ENCODE measurements at places on chromosomes 4 and X.

- DNase-seq = no peak
These were observed 141.4 kb downstream of the PTTG2 start for GRCh38 chr4:38101563-38101962.

DNA sequence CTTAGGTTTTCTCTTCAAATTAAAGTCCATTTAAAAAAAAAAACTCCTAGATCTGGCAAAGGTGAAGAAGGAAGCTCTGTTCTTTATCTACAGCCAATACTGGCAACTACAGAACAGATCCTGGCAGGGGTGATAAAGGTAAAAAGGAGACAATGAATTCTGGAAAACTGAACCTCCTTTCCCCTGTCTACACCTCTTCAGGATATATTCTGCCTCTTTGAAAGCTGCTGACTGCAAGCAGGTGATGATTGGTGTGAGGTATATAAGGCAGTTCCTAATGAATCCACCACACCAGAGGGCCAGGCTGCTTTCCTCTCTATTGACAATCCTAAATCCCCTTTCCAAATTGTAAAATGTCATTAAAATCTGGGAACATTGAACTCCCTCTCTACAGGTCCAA is 370.1 kb downstream of the PPP3CA start:
- DNase-seq = no peak

DNA sequence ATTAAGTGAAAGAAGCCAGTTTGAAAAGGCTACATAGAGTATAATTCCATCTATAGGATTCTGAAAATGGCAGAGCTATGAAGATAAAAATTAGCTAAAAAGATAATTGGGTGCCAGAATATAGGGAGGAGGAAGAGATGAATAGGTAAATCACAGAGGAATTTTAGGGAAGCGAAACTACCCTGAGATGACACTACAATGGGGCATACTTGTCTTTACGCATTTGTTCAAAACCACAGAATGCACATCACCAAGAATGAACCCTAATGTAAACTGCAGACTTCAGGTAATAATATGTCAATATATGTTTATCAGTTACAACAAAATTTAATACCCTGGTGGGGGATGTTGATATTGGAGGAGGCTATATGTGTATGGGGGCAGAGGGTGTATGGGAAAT is 1342.9 kb downstream of the ADGRL3 start:
- no peak for DNase-seq

GRCh38 chr4:99724067-99724466 is 66.4 kb upstream of the C4orf54 start:
- no peak for DNase-seq

DNA sequence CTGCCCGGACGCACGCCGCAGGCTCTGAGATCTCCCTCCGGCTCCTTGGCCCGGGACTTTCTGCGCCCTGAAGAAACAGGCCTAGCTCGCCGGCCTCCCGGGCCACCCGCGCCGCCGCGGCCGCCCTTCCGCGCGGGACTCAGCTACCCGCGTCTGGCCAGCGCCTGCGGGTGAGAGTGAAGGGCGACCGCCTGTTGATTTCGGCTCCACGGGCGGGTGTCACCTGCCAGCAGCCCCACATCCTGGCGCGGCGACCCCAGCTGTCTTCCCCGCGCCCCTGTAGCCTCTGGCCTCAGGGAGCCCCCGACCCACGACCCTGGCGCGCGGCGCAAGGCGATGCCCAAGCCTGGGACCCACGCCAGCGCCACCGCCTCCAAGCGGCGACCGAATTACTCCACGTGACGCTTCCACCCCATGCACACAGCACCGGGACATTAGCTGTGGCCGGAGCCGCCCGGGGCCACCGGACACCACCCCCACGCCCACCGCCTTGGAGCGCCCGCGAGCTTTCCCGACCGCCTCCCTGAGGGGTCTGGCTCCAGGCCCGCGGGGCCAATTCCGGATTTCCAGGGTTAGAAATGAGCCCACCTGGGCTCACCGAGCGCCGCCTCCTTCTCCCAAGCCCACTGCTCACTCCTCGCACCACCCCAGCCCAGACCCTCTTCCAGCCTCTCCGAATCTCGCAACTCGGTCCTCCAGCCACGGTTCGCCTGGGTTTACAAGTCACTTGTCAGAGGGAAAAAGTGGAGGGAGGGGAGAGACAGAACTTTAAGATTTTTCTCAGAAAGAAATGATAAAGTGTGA is 10.2 kb downstream of the ARX start:
- DNase-seq = no peak

DNA sequence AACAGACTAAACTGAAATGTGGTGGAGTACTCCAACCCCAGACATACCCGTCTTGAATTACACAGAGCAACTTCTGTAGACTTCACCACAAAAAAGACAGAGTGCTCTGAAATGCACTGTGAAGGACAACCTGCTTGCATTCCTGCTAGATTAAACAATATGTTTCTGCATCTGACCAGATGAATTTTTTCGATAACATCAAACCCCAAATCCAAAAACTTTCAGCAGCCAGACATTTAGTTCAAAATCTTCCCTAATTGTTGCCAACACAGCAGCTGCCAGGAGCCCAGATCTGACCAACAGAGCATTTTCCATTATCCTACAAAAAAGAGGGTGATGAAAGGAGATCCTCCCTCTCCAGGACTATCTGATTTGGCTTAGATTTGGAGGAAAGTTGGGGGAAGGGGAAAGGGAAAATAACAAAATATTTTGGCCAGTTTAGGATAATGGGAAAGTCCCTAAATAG is 356.5 kb downstream of the PDGFC start:
- no peak for DNase-seq

GRCh38 chrX:106718709-106719108 is 7.8 kb upstream of the RNF128 start:
- DNase-seq = no peak

- no peak for DNase-seq
These were observed 360.7 kb downstream of the PCDH7 start for GRCh38 chr4:31080887-31081286.

- no peak for DNase-seq
These were observed 131.2 kb downstream of the SCFD2 start for GRCh38 chr4:53234669-53235068.

- DNase-seq = no peak
These were observed 103.5 kb upstream of the PLAC1 start for GRCh38 chrX:134761788-134762187.

DNA sequence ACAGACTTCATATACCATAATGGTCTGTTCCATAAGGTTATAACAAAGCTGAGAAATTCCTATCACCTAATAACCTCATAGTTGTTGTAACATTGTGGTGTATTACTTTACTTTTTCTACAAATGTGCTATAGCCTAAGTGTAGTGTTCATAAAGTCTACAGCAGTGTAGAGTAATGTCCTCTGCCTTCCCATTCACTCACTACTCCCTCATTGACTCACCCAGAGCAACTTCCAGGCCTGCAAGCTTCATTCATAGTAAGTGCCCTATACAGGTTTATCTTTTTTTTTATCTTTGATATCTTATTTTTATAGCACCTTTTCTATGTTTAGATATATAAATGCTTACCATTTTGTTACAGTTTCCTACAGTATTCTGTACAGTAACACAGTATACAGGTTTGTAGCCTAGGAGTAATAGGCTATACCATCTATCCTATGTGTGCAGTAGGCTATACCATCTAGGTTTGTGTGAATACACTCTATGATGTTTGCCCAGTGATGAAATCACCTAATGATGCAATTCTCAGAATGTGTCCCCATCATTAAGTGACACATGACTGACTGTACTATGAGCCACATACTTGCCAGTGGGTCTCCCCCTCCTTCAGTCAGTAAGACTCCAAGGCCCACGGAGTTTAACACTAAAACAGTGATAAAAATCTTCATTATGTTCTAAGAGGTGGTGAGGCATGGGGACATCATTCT is 299.9 kb downstream of the UNC5C start:
- no peak for DNase-seq

- no peak for DNase-seq
These were observed 37.1 kb downstream of the CPE start for GRCh38 chr4:165415910-165416309.

GRCh38 chrX:51606446-51606845 is 12.3 kb downstream of the CENPVL3 start:
- DNase-seq = no peak

Data from stimulated activated naive CD4-positive, alpha-beta T cell (primary cell).